ENCODE measurements at places on chromosomes 6 and 20.

DNA sequence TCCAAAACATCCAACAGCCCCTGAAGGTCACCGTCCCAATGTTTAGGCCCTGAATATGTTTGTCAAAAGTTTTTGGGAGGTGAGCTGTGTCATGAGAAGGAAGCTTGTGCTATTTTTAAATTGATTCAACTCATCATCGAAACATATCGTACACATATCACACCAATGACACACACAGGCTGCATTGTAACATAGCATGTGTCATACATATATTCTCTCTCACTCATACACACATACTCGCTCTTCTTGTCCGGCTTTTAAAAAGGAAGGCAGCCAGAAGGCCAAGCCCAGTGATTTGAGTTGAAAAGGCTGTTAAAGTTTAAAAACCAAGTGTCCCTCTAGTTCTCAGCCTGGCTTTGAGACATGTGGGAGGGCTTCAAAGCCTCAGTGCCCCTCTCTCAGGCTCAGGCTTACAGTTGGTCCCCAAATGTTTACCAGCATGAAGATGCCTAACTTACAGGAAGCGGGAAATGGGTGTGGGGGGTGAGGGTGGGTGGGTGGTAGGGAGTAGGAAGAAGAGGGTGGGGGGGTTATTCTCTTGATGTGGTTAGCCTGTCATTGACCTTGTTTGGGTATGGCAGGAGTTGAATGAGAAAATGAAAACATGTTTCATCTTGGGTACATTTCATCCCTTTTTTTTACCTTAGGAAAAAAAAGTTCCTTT is 3.3 kb upstream of the PRDM1 start:
- no peak for DNase-seq

- peak; percentile 47 for DNase-seq
These were observed 231.9 kb downstream of the PKHD1 start for GRCh38 chr6:51855310-51856082.

GRCh38 chr6:132487762-132488161 is 25.2 kb downstream of the STX7 start:
- no peak for DNase-seq

DNA sequence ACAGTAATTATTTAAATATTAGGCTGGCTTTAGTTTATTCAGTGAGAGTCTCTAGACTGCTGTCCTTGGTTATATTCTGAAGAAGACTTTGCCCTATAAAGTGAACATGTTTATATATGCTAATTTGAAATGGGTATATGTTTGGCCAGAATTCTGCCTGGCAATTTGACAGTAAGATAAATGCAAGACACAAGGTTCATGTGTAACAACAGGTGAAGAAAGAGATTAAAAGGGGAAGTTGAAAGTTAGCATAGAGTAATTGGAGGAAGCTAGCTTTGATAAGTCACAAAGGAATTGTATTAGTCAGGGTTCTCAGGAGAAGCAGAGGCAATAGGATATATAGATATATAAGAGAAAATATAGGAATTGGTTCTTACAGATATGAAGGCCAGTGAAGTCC is 191.4 kb downstream of the CENPW start:
- no peak for DNase-seq

- DNase-seq = no peak
These were observed 12.1 kb upstream of the TBXT start for GRCh38 chr6:166179704-166180103.

- no peak for DNase-seq
These were observed 17.3 kb upstream of the ID1 start for GRCh38 chr20:31587545-31588389.

GRCh38 chr6:126293891-126294524 is 45.9 kb upstream of the CENPW start:
- peak; percentile 33 for DNase-seq

DNA sequence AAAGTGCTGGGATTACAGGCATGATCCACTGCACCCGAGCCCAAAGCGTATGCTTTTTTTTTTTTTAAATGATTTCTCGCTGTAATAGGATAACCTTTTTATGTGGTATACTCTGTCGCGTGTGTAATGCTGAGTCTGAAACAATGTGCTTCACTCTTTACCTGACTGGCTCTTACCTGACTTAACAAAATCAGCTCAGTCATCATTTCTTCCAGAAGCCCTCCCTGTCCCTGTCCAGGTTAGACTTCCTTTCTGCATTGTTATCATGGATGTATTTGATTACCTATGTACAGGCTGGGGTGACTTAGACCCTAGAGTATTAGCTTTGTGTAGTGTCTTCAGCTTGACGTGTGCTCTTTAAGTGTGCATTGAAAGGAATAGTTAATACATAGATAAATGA is 67.1 kb downstream of the NCOA7 start:
- no peak for DNase-seq

Measured in NCI-H1930 (cell line).